ENCODE measurements at places on chromosomes 4 and X.

- no peak for DNase-seq
These were observed 95.2 kb upstream of the NAP1L5 start for GRCh38 chr4:88792821-88793220.

DNA sequence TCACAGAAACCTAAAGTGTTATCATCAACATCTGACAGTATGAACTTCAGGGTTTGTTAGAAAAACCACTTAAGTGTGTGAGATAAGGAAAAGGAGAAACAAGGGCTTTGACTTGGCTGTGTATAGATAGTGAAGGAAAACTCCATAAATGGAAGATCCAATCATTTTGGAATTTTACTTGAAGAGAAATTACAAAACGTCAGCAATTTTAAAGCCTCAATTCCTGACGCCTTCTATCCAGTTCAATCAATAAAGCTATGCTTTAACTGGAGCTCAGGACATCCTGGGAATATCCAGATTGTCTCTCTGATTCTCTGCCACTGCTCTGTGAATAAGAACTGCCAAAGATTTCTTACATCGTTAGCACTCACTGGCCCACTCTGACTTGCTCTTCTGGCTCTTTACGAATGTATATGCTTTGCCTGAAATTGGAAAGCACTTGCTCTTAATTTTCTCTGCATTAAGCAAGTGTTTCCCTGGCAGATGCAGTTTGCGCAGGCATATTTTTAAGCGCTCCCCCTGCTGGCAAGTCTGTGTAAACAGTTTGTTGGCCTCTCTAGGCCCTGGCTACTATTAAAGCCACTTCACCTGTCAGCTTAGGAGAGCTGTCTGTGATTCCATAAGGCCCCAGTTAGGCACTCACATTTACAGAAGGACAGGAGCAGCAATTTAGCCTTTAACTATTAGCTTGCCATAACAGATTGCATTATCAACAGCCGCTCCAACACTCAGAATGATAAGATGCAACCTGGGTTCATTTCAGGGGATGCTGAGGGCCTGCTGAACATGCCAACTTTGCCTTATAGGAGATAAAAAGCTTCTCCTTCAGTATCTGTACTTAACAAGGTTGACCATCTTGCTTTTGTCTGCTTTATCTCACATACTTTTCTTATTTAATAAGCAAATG lies 251.4 kb upstream of the DDX53 start:
- peak; percentile 42 for DNase-seq

DNA sequence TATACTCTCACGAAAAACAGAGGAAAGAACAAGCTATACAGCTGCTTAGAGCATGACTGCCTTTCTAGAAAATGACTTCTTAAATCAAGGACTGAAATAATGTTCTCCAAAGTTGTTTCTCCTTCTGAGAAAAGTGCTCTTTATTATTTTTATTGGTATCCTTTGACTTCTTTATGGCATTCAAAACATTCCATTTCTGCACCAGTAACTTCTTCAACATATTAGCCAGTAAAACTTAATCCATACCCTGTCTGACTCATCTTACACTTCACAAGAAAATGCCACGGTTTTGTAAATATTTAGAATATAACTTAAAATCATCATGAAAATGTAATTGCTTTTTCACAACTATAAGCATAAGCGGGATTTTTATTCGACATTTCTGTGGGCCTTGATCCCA lies 180.4 kb downstream of the NR3C2 start:
- DNase-seq = no peak

- DNase-seq = no peak
These were observed 95.9 kb downstream of the RASL11B start for GRCh38 chr4:52957835-52958631.

DNA sequence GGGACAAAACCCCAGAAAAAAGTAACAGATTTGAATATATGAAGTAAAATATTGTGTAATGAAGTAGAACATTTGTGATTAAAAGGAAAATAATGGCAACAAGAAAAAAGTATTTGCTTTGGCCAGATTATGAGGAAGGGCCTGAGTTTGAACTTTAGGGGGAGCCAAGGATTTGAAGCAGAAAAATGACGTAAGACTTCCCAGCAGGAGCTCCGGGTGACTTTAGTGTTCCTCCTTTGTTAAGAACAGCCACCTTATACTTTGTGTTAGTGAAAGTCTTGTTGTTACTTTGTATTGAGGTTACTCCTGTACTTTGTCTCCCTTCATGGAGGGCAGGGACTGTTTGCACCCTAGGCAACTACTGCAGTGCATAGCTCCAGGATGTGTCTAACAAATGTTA lies 41.1 kb downstream of the DCUN1D4 start:
- DNase-seq = no peak

DNA sequence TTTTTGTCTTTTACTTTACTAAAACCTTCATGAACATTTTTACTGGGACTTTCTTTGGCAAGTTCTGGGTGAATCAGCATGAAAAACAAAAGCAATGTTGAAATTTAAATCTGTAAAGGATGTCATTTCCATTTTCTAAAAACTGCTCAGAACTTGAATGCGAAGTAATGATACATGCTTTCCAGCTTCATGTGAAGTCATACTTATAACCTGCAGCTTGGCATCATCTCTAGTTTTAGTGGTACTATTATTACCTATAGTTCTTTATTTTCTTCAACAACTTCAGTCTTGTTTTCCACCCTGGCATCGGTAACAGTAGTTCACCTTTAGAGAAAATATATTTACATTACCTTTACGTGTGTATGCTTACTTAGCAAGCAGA lies 421.4 kb upstream of the DIPK2B start:
- no peak for DNase-seq

DNA sequence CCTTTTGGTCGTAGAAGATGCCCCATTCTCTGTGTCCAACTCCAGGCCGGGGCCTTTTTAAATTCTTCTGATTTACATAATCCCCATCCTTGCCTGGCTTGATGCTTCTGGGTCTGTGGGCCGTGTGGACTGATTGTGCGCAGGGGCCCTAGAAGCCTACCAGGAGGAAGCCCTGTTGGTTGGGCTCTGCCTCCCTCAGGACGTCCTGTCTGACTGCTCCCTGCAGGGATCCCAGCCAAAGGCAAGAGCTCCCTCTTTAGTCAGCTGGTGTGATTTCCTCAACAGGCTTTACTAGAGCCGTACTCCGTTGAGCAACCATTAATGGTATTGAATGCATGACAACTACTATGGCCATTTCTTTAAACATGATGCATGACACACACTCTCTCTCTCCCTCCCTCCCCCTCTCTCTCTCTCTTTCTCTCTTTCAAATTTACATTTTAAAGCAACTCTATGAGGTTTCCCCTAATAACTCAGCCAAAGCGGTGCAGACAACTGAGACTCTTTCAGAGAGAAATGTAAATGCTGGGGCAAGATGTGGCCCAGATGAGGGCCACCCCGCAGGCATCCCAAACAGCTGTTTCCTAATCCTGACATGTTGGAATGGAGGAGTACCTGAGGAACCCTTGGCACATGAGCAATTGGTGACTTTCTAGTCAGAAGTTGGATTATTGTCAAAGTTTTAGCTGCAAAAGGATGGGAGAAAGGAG lies 117.3 kb downstream of the DRD5 start:
- peak; percentile 43 for DNase-seq

DNA sequence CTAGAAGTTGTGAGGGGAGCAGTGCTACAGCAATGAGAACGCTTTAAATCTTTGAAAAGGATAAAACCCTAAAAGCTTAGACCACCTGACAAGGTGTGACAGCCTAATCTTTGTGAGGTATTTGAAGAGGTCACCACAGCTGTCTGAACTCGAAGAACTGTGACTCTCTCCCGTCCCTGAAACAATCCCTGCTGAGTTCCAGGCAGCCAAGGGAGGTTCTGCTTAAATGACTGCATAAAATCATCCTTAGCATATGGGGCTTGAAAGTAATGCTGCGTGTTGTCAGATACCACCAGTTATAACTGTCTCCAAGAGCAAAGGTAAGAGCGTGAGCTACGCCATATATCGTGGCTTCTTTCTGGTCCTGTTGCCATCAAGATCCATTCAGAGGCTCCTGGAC lies 696.3 kb downstream of the PCDH7 start:
- no peak for DNase-seq

GRCh38 chr4:13413729-13414437 lies 70.3 kb downstream of the RAB28 start:
- no peak for DNase-seq

DNA sequence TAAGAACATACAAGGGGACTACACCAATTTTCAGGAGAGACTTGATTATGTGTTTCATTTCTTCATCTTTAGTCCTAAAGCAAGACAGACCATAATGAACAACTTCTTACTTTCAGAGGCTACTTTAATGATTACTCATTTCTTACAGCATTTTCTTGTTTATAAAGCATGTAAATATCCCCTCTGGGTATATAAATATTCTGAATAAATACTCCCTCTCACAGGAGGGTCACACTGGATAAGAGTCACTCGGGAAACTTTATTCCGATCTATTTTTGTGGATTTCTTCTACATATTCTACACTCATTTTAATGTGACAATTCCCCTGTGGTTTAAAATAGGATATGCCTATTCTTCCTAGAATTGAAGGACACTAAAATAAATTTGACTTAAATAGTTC lies 228.9 kb upstream of the RPS6KA3 start:
- DNase-seq = no peak

DNA sequence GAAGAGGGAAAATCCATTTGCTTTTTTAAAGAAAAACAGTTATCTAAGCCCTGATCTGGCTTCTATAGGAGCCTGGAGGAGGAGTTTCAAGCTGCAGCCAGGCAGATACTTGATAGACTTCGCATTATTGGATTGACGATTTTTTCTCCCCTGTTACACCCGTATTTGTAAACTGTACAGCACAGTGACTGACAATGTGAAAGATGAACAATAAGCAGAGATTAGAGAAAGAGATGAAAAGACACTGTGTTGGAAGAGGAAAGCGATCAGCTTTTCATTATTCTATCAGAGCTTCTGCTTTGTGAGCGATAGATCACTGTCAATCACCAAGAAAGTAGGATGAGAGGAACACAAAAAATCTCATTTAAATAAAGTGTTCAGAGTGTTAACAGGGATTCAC lies 639.2 kb downstream of the TLL1 start:
- DNase-seq = no peak

- peak; percentile 1 for DNase-seq
These were observed 133.3 kb upstream of the ZIC3 start for GRCh38 chrX:137432609-137433008.

DNA sequence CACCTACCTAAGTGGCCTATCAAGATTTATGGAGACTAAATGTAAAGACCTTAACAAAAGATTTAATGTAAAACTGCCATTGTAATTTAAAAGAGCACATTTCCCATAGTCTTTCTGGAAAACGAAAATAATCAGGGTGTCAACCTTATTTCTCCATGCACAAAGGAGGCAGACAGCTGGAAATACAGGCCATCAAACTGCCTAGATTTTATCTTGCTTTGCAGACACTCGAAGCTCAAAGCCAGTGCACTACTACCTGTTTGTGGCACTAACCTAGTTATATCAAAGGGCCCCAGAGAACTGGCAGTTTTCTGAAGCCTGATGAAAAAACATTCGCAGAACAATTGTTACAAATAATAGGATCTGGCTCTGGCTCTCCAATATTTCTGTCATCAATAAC lies 863.9 kb downstream of the STPG2 start:
- DNase-seq = no peak

DNA sequence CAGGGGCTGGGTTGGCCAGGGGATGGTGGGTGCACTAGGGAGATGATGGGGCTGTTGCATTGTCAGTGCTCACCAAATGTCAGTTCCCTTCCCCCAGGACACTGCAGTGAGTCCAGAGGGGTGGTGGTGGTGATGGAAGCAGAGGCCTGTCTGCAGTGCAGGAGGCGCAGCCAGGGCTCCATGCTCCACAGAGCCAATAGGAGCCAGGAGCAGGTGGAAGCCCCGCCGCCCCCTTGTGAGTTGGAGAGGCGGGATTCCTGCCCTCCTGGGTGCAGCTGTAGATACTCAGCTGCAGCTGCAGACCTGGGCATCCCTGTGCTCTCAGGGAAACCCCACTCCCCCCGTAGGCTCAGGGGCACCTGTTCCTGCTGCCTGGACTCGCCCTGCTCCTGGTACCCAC lies 284.7 kb downstream of the EVC2 start:
- no peak for DNase-seq

DNA sequence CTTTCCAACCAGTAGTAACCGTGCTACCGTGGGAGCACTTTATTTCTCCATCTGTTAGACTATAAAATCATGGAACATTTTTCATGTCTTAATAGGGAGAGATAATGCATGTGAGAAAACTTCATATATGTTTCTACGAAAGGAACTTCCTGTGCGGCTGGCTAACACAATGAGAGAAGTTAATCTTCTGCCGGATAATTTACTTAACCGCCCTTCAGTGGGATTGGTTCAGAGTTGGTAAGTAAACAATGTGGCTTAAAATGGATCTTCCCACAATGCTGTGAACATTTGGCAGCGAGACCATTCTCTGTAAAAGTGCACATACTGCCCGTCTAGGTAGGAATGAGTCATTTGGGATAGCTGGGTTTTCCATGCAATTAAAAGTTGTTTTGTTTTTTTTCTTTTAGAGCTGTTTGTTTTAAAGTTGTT lies 29.6 kb downstream of the PDK3 start:
- DNase-seq = peak; percentile 74

GRCh38 chr4:104905065-104905464 lies 241.6 kb upstream of the TET2 start:
- no peak for DNase-seq

GRCh38 chr4:15040916-15041463 lies 38.7 kb downstream of the CPEB2 start:
- peak; percentile 47 for DNase-seq

DNA sequence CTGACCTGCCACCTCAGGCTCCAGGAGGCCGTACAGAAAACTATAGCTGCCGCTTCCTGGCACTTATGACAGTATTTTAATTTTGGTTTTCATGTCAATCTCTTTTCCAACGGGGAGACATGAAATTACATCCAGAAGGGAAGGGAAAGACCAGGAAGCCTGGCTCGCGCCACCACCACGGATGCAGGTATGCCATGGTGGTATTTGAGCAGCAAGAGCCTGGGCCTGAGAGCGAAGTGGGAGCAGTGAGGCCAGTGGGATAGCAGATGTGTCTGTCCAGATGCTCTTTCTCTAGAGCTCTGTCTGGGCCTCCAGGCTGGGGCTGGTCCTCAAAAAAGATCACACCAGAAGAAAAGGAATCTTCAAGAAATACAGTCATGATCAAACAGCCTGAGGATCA lies 82.5 kb upstream of the CPEB2 start:
- DNase-seq = no peak

GRCh38 chrX:81489987-81490386 lies 288.1 kb downstream of the SH3BGRL start:
- no peak for DNase-seq

GRCh38 chrX:44961817-44962607 lies 89.0 kb downstream of the KDM6A start:
- no peak for DNase-seq

DNA sequence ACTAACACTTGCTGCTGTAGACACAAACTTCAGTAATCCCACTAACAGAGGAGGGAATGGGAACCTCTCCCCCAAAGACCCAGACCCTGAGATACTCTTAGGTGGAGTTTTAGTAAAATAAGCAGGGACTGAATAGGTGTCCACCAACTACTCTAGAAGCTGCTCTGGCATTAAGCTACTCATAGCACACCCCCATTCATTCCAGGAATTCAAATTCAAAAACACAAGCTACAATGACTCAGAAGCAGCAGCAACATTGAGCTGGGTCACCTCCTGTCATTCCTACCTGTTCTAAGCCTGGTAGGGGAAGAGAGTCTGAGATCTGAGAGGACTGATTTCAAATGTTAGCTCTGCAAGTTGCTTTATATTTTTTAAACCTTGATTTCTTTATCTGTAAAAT lies 135.4 kb upstream of the FRMPD4 start:
- DNase-seq = no peak

Measured in fibroblast of skin of back (primary cell).